CD8-positive, alpha-beta memory T cell (primary cell): ENCODE measurements at places on chromosomes 16 and 17.

GRCh38 chr16:13767215-13767614 lies 152.7 kb upstream of the ERCC4 start:
- H3K27ac ChIP-seq: no peak overlapping the region
- H3K4me3 ChIP-seq: no peak overlapping the region
- no peaks in the 10 kb centered on the region for H3K27me3 ChIP-seq

DNA sequence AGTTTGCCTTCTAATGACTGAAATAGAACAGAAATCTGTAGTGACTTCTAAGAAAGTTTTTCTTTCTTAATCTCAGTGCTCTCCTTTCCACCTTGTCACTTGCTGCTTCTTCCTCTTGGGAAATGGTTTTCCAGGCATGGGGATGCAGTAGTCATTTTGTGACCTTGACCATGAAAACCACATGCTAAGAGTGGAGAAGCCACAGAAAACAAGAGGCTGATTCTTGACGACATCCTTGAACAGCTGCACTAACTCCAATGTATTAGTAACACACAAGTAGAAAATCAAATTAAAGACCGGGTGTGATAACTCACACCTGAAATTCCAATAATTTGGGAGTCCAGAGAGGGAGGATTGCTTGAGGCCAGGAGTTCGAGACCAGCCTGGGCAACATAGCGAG lies 15.5 kb upstream of the USP31 start:
- no peaks in the 10 kb centered on the region for H3K4me1 ChIP-seq
- no peak overlapping the region for H3K4me3 ChIP-seq
- H3K36me3 ChIP-seq: no peaks in the 10 kb centered on the region
- H3K27ac ChIP-seq: no peak overlapping the region
- DNase-seq: no peak
- no peaks in the 10 kb centered on the region for H3K27me3 ChIP-seq

DNA sequence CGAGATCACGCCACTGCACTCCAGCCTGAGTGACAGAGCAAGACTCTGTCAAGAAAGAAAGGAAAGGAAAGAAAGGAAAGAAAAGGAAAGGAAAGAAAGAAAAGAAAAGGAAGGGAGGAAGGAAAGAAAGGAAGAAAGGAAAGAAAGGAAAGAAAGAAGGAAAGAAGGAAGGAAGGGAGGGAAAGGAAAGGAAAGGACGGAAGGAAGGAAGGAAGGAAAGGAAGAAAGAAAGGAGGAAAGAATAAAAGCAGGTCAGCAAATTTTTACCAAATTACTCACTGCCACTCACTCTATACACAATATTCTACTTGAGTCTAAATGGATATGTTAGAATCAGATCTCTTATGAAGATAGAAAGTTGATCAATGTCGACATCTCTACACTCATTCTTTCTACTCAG lies 49.8 kb downstream of the RND2 start:
- H3K4me1 ChIP-seq: no peaks in the 10 kb centered on the region
- H3K36me3 ChIP-seq: no peaks in the 10 kb centered on the region
- no peaks in the 10 kb centered on the region for H3K27me3 ChIP-seq
- H3K27ac ChIP-seq: no peak overlapping the region
- no peak for DNase-seq

- H3K27me3 ChIP-seq: no peaks in the 10 kb centered on the region
- DNase-seq: no peak
- H3K4me1 ChIP-seq: no peaks in the 10 kb centered on the region
- no peak overlapping the region for H3K4me3 ChIP-seq
Measured at GRCh38 chr16:55505333-55506015, 3.4 kb upstream of the LPCAT2 start.

GRCh38 chr16:68719993-68720489 lies 17.1 kb upstream of the CDH1 start:
- no peaks in the 10 kb centered on the region for H3K27me3 ChIP-seq
- no peak overlapping the region for H3K4me3 ChIP-seq
- no peak for DNase-seq
- H3K27ac ChIP-seq: no peak overlapping the region
- no peaks in the 10 kb centered on the region for H3K36me3 ChIP-seq

- no peak overlapping the region for H3K27ac ChIP-seq
- H3K36me3 ChIP-seq: peaks cover 38% of the 10 kb centered on the region
- no peak overlapping the region for H3K4me3 ChIP-seq
- no peak for DNase-seq
- H3K4me1 ChIP-seq: no peaks in the 10 kb centered on the region
Measured at GRCh38 chr17:62611728-62612127, 15.7 kb upstream of the MRC2 start.

DNA sequence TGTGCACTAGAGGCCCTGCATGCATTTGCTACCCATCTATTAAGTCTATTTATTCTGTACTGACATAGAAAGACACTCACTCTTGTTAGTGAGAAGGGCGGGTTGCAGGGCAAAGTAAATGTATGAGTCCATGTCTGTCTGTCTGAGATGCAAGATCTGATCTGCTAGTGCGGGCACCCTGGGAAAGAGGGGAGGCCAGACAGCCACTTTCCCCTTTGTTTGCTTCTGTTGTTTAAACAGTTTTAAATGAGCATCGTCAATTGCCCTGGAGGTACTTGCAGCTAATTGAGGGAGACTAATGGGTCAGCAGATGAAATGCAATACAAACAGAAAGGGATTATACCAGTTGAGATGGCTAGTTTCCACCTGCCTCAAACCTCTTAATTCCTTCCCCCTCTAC lies 24.9 kb downstream of the SCNN1G start:
- no peaks in the 10 kb centered on the region for H3K4me1 ChIP-seq
- H3K27me3 ChIP-seq: no peaks in the 10 kb centered on the region
- no peak overlapping the region for H3K27ac ChIP-seq
- H3K36me3 ChIP-seq: no peaks in the 10 kb centered on the region
- DNase-seq: no peak
- H3K4me3 ChIP-seq: no peak overlapping the region

DNA sequence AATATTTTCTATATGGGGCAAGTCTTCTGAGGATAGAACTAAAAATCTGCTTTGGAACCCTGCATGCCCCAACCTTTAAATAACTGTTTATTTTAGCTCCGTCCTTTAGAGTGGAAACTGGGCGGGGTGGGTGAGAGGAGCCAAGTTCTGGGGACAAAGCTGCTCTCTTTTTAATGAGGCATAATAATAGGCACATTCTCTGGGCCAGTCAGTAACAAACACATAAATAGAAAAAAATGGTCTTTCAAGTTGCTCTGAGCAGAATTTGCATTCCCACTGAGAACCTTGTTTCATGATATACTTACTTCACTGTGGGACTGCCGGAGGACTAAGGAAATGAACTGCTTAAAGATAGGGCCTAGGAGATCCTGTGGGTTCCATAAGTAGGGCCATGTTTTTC lies 51.5 kb downstream of the KNOP1 start:
- no peaks in the 10 kb centered on the region for H3K4me1 ChIP-seq
- no peak overlapping the region for H3K27ac ChIP-seq
- no peaks in the 10 kb centered on the region for H3K27me3 ChIP-seq
- no peak overlapping the region for H3K4me3 ChIP-seq
- DNase-seq: no peak
- H3K36me3 ChIP-seq: no peaks in the 10 kb centered on the region

GRCh38 chr17:48720266-48721008 lies 1.9 kb downstream of the PRAC1 start:
- DNase-seq: no peak
- H3K4me1 ChIP-seq: peaks cover 40% of the 10 kb centered on the region
- H3K4me3 ChIP-seq: no peak overlapping the region
- H3K36me3 ChIP-seq: no peaks in the 10 kb centered on the region
- H3K27ac ChIP-seq: no peak overlapping the region

DNA sequence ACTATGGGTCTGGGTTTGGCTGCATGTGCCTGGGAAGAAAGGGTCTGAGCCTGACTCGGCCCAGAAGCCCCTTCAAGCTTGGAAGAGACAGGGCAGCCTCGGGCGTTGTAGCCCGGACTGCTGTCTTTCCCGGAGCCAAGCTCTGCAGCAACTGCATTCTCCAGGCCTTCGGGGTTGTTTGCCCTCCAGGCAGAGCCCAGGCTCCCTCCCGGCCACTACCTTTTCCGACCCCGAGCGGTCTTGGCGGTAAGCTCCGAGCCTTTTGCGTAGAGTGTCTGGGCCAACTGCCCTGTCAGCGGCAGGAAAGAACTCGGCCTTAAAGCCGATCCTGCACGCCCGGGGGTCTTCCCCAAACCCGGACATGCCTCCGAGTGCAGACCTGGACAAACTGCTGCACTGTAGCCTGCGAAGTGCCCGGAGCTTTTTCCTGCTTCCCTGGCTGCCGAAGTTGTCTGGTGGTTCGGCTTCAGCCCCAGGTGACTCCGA lies 1.3 kb downstream of the LHX1 start:
- DNase-seq: no peak
- H3K27ac ChIP-seq: no peak overlapping the region
- peaks cover 71% of the 10 kb centered on the region for H3K4me1 ChIP-seq
- H3K36me3 ChIP-seq: no peaks in the 10 kb centered on the region

- H3K4me3 ChIP-seq: no peak overlapping the region
- H3K4me1 ChIP-seq: peaks cover 7% of the 10 kb centered on the region
- no peaks in the 10 kb centered on the region for H3K36me3 ChIP-seq
- H3K27me3 ChIP-seq: no peaks in the 10 kb centered on the region
Measured at GRCh38 chr16:66904846-66905632, 13.6 kb downstream of the CDH16 start.

GRCh38 chr16:54239456-54239855 lies 47.1 kb downstream of the IRX3 start:
- no peak overlapping the region for H3K27ac ChIP-seq
- no peaks in the 10 kb centered on the region for H3K4me1 ChIP-seq
- no peaks in the 10 kb centered on the region for H3K27me3 ChIP-seq
- DNase-seq: no peak
- no peaks in the 10 kb centered on the region for H3K36me3 ChIP-seq

DNA sequence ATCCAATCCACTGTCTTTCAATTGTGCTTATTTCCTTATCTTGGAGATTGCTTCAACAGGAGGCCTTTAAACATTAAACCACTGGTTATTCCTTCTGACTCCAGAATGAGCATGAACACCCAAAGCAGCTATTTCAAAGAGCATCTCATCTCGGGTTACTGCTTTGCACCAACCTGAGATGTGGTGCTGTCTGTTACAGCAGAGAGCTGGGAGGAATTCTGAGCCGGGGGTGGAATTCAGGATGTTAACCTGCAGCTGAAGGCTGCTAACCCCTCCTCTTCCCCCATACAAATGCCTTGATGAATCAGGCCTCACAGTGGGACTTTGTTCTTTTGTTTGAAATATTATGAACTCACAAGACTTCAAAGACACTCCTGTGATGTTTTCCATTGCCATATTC lies 113.1 kb downstream of the SHISA9 start:
- H3K36me3 ChIP-seq: no peaks in the 10 kb centered on the region
- H3K4me1 ChIP-seq: no peaks in the 10 kb centered on the region
- no peak overlapping the region for H3K27ac ChIP-seq
- no peak overlapping the region for H3K4me3 ChIP-seq
- H3K27me3 ChIP-seq: no peaks in the 10 kb centered on the region

- H3K36me3 ChIP-seq: no peaks in the 10 kb centered on the region
- DNase-seq: no peak
- H3K4me1 ChIP-seq: peaks cover 13% of the 10 kb centered on the region
- peaks cover 7% of the 10 kb centered on the region for H3K27me3 ChIP-seq
- peak overlapping the region; percentile 76 for H3K4me3 ChIP-seq
Measured at GRCh38 chr16:56625943-56626654, 518 bp downstream of the MT1E start.

- peaks cover 34% of the 10 kb centered on the region for H3K4me1 ChIP-seq
- DNase-seq: no peak
- H3K4me3 ChIP-seq: peak overlapping the region; percentile 59
- H3K27ac ChIP-seq: peak overlapping the region; percentile 92
- H3K27me3 ChIP-seq: no peaks in the 10 kb centered on the region
Measured at GRCh38 chr16:58128181-58128631, 975 bp downstream of the CFAP20 start.

GRCh38 chr17:50471009-50471905 lies 2.6 kb upstream of the CHAD start:
- no peaks in the 10 kb centered on the region for H3K4me1 ChIP-seq
- H3K36me3 ChIP-seq: no peaks in the 10 kb centered on the region
- H3K4me3 ChIP-seq: no peak overlapping the region
- H3K27me3 ChIP-seq: peaks cover 11% of the 10 kb centered on the region

DNA sequence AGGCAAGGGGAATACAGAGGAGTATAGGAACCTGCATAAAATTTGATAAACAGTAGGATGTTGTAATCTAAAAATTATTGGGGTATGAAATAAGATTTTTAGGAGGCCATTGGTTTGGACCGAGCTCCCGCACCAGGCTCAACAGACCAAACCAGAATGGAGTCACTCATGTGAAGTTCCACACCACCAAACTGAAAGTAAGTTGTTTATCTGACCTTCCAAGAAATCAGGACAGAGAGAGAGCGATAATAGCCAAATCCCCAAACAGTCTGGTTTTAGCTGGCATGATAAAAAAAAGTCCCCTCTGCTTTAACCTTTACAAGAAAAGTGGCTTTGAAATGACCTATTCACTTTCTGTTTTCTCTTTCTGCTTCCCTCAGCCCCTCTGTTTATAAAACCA lies 45.7 kb upstream of the SIAH1 start:
- no peaks in the 10 kb centered on the region for H3K27me3 ChIP-seq
- no peak overlapping the region for H3K27ac ChIP-seq
- H3K4me1 ChIP-seq: no peaks in the 10 kb centered on the region
- H3K4me3 ChIP-seq: no peak overlapping the region

GRCh38 chr16:31810863-31811262 lies 62.7 kb upstream of the ZNF267 start:
- no peak overlapping the region for H3K4me3 ChIP-seq
- no peaks in the 10 kb centered on the region for H3K27me3 ChIP-seq
- no peaks in the 10 kb centered on the region for H3K4me1 ChIP-seq
- DNase-seq: no peak
- no peak overlapping the region for H3K27ac ChIP-seq

- no peak for DNase-seq
- no peak overlapping the region for H3K4me3 ChIP-seq
- H3K36me3 ChIP-seq: no peaks in the 10 kb centered on the region
- no peaks in the 10 kb centered on the region for H3K27me3 ChIP-seq
- no peak overlapping the region for H3K27ac ChIP-seq
Measured at GRCh38 chr17:3643889-3644349, 7.4 kb downstream of the CTNS start.

- DNase-seq: no peak
- no peaks in the 10 kb centered on the region for H3K27me3 ChIP-seq
- no peaks in the 10 kb centered on the region for H3K36me3 ChIP-seq
- no peaks in the 10 kb centered on the region for H3K4me1 ChIP-seq
Measured at GRCh38 chr16:47028767-47029377, 55.4 kb upstream of the DNAJA2 start.

GRCh38 chr17:54814371-54814770 lies 86.3 kb upstream of the TOM1L1 start:
- no peak overlapping the region for H3K27ac ChIP-seq
- no peaks in the 10 kb centered on the region for H3K27me3 ChIP-seq
- H3K4me3 ChIP-seq: no peak overlapping the region

DNA sequence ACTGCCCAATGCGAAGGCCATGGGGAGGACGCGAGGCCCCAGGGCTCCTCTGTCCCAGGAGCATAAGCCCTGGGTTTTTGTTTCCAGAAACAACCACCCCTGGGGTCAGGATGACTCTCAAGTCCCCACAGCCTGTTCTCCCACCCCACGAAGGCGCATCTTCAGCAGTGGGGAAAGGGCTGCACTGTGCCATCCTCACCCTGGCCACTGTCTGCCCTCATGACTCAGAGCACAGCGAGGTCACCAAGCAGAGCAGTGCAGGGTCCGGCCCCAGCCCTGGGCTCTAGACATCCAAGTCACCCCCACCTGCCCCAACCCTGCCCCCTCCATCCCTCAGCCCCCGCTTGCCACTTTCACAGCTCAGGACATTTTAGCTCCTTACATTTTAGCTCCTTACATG lies 22.7 kb upstream of the KSR1 start:
- no peaks in the 10 kb centered on the region for H3K36me3 ChIP-seq
- H3K4me1 ChIP-seq: no peaks in the 10 kb centered on the region
- no peak overlapping the region for H3K27ac ChIP-seq
- DNase-seq: no peak
